ENCODE measurements at places on chromosomes 3 and 15.
A peak's percentile ranks its signal among the peaks of the same experiment; 100 is the strongest.

- no peak for DNase-seq
Measured at GRCh38 chr15:77846360-77846759, 213.6 kb upstream of the LINGO1 start.

DNA sequence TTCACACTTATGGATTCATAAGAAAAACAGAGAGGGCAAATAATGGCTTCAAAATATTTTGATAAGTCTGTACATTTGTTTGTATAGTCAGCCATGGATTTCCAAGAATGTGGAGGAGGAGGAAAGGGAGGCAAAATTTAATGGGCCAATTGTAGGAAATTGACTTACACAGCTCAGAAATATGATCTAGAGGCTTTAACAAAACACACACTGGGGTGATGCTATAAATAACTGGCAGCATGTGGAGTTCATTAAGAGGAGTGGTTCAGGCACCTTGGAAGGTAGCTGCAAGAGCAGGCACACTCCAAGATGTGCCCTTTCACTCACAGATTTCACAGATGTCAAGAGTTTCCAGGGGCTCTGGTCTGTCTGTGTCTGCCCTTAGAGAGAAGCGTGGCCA, 193.4 kb upstream of the RASGRP1 start:
- DNase-seq: peak; percentile 7

DNA sequence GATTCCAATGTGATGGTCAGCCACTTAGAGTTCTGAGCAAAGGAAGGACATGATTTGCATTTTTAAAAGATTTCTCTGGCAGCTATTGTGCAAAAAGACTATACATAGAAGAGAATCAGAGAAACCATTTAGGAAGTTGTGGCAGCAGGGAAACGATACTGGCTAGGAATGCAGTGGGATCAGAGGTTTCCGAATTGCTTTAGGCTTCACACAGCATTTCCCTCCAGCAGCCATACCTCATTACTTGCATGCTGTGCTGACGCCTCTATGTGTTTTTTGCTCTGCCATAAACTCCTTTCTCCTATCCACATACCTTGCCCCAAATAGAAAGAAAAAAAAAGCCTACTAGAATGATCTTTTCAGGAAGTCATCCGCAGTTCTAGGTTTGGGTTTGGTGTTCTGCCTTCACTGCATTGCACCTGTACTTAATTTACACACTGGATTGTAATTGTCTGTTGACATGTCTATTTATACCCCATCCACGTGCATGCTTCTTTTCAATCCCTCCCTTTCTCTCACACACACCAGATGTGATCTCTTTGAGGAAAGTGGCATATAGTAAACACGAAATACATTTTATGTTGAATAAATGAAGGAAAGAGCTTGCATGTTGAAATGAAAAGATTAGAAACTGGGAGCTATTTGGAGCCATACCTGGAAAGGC, 860.3 kb upstream of the SEMA6D start:
- DNase-seq: no peak

DNA sequence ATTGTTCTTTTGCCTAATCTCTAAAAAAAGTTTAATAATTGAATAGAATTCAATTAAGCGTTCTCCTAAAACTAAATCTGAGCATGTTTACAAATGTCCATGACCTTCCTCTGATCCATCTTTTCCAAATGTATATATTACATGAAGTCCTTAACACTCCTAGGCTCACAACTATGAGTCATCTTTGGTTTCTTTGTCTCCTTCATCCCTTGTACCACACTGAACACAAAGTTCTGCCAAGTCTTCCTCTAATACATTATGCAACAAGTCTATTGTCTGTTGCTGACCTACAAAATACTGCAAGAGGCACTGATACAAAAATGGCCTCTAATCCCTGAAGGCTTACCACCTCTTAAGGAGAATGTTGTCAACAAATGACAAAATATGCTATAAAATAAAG, 550.2 kb downstream of the PYDC2 start:
- DNase-seq: no peak

GRCh38 chr3:123984957-123985356, 7.0 kb downstream of the ROPN1 start:
- DNase-seq: no peak

DNA sequence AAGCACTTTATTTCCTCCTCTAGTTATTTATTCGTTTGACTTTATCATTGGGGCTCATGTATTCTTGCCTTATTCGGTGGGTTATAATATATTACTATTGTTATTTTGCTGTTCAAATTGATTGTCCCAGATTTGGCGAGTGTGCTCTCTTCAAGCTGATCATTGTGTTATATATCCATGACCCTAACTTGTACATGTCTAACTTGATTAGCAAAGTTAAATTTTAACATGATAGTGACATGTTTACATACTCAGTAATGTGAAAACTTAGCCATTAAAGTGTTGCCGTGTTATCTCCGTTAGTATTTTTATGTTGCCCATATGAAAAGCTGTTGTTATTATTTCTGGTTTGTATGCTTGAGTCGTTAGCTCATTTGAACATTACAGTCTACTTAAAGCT, 327.9 kb downstream of the PTPRG start:
- no peak for DNase-seq

DNA sequence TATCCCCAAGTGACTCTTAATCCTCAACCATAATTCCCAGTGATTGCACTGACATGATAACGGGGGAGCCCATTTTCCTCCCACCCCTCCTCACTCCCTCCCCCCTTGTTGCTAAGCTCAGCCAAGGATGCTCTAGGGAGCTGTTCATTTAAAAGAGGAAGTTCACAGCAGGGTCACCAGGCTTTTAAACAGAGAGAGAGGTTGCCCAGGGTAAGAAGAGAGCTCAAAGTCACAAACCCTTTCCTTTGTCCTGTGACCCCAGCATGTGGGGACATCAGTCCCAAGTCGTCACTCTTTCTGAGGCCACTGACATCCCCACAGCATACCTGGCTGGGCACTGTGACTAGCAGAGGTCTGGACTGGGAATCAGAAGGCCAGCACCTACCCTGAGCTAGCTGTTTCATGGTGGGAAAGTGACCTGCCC, 144.1 kb downstream of the RORA start:
- DNase-seq: no peak
